ENCODE measurements at places on chromosomes 3 and 15.

DNA sequence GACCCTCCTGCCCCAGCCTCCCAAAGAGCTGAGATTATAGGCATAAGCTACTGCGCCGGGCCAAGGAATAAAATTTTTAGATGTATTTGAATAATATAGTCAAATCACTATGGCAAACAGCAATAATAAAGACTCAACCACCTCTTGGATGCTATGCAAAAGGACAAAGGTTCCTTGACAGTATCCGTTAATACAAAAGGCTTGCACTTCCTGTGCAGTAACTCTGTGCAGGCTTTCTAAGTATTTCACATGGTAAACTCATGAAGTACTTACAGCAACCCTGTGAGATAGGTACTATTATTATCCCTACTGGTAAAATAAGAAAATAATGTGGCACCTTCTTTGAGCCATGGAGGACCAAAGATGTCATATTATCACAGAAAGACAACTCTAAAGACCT, 86.8 kb downstream of the SHQ1 start:
- DNase-seq: no peak

DNA sequence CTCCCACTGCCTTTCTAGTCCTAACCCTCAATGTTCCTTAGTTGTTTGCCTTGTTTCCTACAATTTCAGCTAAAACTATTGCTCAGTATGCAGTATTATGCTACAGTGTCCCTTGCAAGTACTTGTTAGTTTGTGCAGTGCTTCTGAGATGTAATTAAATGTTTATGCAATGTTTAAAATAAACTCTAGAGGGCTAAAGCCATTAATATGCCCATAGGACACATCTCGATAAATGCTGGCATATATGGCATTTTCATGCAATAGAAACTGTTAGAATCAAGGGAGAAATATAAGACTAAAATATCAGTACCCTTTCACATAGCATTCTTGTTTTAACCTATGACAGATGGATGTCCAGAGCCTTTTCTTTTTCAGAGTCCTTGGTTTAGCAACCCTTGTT, 59.8 kb upstream of the ACKR4 start:
- DNase-seq: no peak

DNA sequence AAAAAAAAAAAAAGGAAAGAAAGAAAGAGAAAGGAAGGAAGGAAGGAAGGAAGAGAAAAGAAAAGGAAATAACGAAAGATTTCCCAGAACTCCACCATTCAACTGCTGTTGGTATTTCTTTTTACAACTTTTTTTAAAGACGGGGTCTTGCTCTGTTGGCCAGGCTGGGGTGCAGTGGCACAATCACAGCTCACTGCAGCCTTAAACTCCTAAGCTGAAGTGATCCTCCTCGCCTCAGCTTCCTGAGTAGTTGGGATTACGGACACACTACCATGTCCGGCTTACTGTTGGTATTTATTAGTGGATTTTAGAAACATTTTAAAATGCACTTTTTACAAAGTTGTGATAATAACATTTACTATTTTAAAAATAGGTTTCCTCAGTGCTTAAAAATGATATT, 15.0 kb upstream of the USP3 start:
- DNase-seq: no peak

GRCh38 chr3:113664523-113665094, 31.8 kb downstream of the USF3 start:
- no peak for DNase-seq

DNA sequence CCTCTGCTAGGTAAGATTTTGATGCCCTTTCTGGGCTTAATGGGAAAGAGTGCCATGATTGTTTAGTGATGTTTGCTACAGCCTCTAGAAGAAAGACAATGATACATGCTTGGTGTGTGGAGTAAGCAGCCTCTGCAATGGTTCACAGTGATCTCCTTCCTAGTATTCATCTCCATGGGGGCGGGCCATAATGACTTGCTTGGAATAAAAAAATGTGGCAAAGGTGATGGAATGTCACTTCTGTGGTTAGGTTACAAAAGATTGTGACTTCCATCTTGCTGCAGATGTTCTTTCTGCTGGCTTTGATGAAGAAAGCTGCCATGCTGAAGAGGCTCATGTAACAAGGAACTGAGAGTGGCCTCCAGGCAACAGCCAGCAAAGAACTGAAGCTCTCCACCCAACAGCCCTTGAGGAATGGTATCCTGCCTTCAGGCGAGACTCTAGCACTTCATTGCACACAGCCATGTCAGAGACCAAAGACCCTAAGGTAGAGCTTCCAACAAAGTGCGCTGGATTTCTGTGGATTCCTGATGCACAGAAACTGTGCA, 139.1 kb upstream of the LRIG1 start:
- DNase-seq: no peak

DNA sequence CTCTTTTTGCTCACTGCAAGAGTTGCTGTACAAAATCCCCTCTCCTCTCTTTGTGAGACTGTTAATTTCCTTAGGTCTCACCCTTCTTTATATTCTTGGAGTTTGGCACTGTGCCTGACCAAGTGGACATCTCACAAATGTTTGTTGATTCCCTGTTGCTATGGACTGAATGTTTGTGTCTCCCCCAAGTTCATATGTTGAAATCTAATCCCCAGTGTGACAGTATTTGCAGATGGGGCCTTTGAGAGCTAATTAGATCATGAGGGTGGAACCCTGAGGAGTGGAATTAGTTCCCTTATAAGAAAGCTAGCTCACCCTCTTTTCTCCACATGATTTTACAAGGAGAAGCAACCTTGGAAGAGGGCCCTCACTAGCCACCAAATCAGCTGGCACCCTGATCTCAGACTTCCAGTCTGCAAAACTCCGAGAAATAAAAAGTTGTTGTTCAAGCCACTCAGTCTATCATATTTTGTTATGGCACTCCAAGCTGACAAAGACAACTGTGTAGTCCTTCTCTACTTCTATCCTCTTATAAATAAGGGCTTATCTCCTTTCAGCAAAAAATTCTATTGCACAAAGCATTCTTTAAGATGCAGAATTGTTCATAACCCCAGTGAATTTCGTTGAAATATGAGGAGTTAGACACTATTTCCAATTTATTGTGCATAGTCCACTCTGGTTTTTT, 65.5 kb upstream of the NPHP3 start:
- DNase-seq: no peak

DNA sequence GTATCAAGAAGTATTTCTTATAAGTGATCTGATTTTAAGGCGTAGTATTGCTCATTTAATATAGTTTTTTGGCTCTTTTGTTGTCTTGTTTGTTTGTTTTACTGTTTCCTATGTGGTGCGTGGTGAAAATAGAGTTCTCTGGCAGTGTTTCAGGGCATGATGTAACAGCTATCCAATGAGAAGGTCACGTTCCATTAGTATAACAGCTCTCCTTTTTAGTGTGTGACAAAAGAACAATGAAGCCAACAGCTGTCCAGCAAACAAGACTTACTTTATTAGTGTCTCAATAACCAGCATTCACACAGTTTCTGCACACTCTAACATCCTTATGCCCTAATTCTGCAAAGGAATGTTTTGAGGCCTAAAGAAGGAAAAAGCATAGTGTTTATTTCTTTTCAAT, 127.9 kb downstream of the SLC25A26 start:
- DNase-seq: no peak
